ENCODE measurements at places on chromosomes 6 and 20.

GRCh38 chr20:15937179-15937578, 636.1 kb downstream of the KIF16B start:
- no peak for DNase-seq

- peak; percentile 71 for DNase-seq
Measured at GRCh38 chr6:154164397-154164796, 125.4 kb downstream of the OPRM1 start.

DNA sequence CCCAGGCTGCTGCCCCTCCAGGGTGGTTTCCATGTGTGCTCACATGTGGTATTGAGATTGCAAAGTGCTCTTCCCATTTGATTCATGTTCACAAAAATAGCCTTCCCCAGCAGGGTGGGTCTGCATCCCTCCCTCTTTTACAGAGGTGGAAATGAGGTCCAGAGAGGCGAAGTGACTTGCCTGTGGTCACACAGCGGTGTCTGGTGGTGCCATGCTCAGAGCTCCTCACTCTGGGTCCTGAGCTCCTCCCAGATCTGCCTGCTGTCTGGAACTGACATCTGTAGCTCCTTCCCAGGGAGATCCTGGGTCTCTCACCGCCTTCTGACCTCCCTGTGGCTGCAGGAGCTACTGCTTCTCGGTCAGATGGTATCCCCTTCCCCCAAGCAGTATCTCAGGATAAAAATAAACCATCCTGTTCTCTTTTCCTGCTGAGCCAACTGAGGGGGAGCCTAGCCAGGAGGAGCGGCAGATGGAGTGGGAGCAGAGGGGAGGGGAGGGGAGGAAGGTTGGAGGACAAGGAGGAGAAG, 11.9 kb downstream of the CD40 start:
- DNase-seq = no peak

GRCh38 chr20:48069596-48069995, 284.3 kb upstream of the SULF2 start:
- peak; percentile 73 for DNase-seq

- peak; percentile 67 for DNase-seq
Measured at GRCh38 chr6:133983099-133983939, 30.3 kb downstream of the TBPL1 start.

- peak; percentile 66 for DNase-seq
Measured at GRCh38 chr20:16498526-16499253, 74.6 kb downstream of the KIF16B start.

GRCh38 chr6:1593958-1594314, 15.8 kb upstream of the FOXC1 start:
- no peak for DNase-seq

- DNase-seq = peak; percentile 1
Measured at GRCh38 chr6:126312013-126312665, 27.8 kb upstream of the CENPW start.

DNA sequence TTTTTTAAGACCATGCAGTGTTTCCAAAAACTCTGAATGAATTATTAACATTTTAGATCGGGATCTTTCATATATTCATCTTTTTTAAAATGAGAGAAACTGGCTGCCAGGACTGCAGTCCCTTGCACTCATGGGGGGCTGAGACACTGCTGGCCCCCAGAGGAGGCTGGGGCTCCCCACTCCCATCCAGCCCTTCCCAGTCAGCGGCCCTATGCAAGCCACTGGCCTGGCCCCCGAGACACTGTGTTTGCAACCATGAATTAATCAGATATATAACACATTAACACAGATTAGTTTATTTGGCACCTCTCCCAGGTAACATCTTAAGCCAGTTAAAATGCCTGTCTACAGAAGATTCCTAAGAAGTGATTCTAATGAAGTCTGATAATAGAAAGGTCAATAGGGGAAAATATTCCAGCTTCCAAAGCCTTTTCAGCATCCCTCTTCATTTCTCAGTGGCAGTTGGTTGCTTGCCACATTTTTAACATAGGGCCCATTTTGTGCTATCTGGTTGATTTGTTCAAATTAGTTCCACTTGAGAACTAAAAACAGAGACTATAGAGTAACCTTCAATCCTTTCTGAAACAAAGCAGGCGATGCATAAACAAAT, 184.4 kb upstream of the FBXL4 start:
- DNase-seq = no peak

DNA sequence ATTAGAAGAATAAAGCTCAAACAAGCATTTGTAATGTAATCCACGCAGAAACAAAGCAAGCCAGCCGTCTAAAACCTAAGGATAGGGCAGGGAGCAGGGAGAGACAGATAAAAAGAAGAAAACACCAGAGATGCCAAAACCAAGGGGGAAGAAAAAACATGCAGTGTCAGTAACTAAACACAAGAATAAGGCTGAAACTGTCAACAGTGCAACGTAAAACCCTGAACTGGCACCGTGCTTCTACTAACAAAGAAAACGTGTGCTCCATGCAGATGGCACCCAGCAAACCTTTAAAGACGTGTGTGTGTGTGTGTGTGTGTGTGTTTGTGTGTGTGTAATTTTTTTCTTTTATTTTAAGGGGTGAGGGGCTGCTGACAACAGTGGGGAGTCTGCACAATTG, 88.4 kb upstream of the TAB2 start:
- DNase-seq = no peak

GRCh38 chr6:135052939-135053338, 1.7 kb downstream of the HBS1L start:
- no peak for DNase-seq

- DNase-seq = no peak
Measured at GRCh38 chr6:85744433-85744970, 101.8 kb upstream of the SYNCRIP start.

- peak; percentile 100 for DNase-seq
Measured at GRCh38 chr20:51366155-51366886, 176.2 kb downstream of the NFATC2 start.

DNA sequence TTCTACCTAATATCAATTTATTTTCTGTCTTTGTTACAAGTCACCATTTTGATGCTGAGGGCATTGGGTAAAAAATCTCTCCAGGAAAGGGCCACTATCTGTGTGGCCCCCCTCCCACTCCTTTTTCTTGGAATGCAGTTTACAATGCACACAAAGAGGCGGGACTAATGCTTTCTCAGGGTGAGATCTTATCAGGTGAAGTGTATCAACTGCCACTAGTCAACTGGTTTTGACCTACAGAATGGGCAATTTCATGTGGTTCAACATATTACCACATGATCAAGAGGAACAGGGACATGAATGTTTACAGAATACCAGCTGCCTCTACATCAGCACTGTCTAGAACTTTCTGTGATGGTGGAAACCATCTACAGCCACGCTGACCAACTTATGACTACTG, 3.7 kb downstream of the RRBP1 start:
- no peak for DNase-seq

DNA sequence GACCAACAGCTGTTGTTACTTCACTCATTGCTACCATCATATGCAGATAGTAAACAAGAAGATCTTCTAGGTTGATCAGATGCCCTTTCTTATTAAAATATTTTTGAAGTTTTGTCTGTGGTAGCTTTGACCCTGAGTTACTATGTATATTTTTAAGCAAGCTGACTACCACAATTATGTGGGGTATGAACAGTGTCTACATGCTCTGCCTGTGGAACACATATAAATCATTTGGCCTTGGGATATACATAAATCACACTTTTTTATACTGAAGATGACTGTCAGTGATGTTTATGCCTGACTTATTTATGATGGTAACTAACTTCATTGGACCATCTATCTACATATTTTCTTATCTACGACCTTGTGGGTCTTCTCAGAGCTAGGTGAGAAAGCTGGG, 44.2 kb downstream of the LIN28B start:
- DNase-seq = no peak

GRCh38 chr6:144006736-144007477, 1.2 kb downstream of the PLAGL1 start:
- DNase-seq = peak; percentile 74

DNA sequence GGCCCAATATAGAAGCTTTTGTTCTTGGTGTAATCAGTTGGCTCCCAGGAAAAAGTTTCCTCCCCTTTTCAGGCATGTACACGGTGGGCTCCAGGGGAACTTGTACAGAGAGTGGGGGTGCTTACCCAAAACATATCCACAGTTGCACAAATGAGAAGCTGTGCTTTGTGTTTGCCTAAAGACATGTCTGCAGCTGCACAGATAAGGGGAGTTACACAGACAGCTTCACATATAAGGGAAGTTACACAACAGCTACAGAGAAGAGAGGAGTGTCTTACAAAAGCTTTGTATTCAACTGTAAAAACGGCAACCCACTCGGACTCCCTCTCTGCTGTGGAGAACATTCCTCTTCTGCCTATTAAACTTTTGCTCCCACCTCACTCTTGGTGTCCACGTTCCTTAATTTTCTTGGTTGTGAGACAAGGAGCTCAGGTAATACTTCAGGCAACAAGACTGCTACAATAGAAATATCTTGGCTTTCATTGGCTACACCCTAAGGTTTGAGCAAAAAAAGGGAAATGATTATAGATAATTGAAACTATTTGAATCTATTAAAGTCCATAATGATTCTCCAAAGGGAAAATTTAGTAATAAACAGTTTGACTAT, 7.4 kb upstream of the PNRC1 start:
- no peak for DNase-seq

- DNase-seq = no peak
Measured at GRCh38 chr6:142027074-142027473, 105.7 kb upstream of the GJE1 start.

- DNase-seq = no peak
Measured at GRCh38 chr20:15289337-15289736, 951.9 kb upstream of the FLRT3 start.

DNA sequence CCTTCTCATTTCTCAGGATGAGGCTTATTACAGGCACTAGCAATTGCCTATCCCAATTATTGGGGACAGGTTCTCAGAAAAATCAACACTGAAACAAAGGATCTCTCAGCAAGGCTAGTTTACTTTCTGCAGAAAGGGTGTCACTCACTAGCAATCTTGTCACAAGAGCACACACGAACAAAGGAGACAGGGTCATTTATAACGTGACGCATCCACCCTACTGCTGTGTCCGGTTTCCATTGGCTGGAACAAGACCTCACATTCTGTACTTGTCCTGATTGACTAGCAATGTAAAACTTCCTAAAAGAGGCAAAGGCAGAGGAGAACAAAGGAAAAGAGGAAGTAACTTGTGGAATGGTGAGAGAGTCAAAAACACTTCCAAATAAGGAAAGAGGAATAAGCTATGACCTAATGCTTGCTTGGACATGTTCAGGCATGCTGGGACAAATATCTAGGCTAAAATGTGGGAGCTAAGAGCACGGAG, 160.2 kb upstream of the STXBP5 start:
- peak; percentile 20 for DNase-seq

- peak; percentile 50 for DNase-seq
Measured at GRCh38 chr20:53597030-53597482, 3.4 kb upstream of the ZNF217 start.

DNA sequence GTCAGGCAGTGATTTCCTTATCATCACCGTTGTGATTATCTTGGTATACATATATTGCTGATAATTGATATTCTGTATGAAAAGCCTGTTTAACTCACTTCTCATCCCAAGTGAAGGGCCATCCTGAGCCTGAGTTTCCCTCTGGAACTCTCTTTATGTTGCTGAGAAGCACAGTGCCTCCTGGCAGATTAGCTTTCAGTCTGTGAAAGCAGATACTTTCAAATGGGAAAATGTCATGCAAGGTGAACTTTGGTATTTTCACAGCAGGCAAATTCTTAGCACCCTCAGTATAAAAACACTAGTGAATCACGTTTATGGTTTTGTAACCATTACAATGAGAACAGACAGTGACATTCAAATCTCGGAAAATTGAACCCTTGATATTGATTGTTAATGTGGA, 151.6 kb downstream of the PRIM2 start:
- no peak for DNase-seq

All from fibroblast of skin of right quadriceps (primary cell).